Activated CD8-positive, alpha-beta memory T cell treated with anti-CD3 and anti-CD28 coated beads for 24 hours (primary cell): ENCODE measurements at places on chromosomes 3 and 15.

DNA sequence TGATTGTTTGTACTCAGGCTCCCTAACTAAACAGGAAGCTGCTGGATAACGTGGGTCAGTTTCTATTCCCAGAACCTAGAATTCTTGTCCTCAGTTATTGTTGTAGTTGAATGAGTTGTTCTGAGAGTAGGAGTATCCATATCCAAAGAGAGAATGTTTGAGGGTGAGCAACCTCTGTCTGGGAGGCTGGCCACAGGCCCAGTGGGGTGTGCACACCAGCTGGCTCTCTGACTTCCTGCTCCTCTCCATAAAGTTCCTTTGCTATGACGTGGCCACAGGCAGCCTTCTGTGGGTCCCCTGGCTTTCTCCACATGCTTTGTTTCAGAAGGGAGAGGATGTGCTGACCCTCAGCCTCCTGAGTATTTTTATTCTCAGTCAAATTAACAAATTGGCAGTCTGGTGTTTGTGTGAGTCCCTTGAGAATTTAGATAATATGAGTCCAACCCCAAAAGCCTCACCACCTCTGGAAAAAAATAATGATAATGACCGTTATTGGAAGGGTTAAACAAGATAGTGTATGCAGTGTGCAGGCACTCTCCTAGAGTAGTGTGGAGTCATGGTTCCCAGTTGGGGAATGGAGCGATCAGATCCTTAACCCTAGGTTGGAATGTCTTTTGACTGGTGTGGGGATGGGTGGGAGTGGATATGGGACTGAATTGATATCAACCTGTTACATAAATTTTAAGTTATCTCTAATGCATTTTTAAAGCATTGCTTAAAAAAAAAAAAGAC, 47.6 kb upstream of the MED12L start:
- DNase-seq = no peak

GRCh38 chr3:21654662-21655061, 96.3 kb downstream of the ZNF385D start:
- no peak for DNase-seq

DNA sequence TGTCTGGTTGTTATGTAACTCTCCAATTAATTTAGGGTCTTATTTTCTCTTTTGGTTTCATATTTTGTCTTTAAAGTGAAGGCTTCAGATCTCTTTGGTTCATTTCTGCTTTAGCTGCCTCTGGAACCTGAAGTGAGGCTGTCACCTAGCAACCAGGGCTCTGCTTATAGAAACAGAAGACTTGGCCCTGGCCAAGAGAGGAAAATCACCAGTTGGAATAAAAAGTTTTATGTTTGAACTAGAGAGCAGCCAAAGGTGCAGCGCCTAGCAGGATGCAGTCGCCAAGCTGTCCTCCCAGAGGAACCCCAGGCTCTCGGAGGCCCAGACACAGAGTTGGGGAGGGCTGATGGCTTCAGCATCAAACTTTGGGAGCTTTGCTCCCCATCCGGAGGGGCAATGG, 41.1 kb downstream of the LYZL4 start:
- no peak for DNase-seq

- DNase-seq = no peak
These were observed 1075.3 kb upstream of the ALCAM start for GRCh38 chr3:104291437-104291851.

GRCh38 chr15:89334510-89335297, at the start of gene POLG:
TSS of gene POLG (minus strand) at chr15:89334824. CDS start at chr15:89333754, 1,070 bp downstream.
- peak; percentile 100 for DNase-seq

GRCh38 chr15:43208052-43209002, 12.5 kb downstream of the EPB42 start:
- no peak for DNase-seq

GRCh38 chr15:42171122-42171521, 14.7 kb upstream of the PLA2G4F start:
- peak; percentile 38 for DNase-seq

- DNase-seq = no peak
These were observed 13.8 kb upstream of the CCR1 start for GRCh38 chr3:46221938-46222337.

DNA sequence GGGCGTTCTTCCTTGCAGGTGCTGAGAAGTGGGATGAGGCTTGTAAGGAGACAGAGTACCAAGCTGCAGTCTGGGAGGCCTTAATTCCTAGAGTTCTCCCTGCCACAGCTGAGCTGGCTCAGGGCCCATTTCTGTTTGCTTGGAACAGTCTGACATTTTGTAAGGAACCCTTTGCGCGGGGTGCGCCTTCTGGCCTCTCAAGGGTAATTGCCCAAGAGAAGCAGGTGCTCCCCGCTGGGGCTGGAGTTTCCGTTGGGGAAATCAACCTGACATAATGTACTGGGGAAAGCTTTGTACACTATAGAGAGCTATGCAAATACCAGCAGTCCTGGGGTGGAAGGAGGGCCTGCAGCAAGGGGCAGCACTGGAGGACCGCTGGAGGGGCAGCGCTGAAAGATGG, 83.6 kb downstream of the HMG20A start:
- no peak for DNase-seq

DNA sequence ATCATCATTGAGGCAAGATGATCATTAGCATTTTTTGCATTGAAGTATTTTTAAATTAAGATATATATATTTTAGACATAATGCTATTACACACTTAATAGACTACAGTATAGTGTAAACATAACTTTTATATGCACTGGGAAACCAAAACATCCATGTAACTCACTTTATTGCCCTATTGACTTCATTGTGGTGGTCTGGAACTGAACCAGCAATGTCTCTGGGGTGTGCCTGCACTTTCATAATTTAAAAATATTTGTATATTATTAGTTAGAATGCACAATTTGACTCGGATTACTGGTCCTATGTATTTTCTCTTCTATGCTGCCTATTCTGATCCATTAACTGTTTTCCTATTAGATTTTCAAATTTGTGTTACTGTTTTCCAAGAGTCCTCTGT, 109.1 kb upstream of the SPATA12 start:
- no peak for DNase-seq

DNA sequence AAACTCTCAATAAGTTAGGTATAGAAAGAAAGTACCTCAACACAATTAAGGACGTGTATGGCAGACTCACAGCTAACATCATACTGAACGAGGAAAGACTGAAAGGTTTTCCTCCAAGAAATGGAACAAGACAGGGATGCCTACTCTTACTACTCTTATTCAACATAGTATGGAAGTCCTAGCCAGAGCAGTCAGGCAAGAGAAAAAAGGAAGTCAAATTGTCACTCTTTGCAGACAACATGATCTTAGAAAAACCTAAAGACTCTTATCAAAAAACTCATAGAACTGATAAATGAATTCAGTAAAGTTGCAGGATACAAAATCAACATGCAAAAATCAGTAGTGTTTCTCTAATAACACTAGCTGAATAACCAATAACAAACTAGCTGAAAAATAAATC, 96.0 kb downstream of the C3orf70 start:
- no peak for DNase-seq

GRCh38 chr15:51494411-51495314, 127.9 kb downstream of the DMXL2 start:
- DNase-seq = no peak

DNA sequence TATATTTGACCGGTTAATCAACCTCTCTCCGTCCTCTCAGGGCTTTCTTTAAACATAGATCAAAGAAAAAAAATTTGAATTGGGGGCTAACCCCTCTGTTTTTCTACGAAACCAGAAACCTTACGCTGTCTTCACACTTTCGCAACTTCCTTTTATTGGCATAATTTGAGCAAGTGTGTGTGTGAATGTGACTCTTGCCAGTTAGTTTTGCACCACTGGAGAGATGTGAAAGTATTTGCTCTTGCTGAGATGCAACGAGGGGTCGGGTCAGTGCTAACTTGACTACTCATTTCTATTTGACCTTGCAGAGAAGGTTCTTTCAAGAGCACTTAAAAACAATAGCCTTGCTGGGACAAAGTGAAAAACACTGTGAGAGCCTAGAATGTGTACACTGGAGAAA, 81.2 kb downstream of the FAM43A start:
- no peak for DNase-seq

- DNase-seq = no peak
These were observed 103.0 kb downstream of the PGPEP1L start for GRCh38 chr15:98904544-98904943.

- no peak for DNase-seq
These were observed 305.4 kb upstream of the ROPN1 start for GRCh38 chr3:124297062-124297980.

GRCh38 chr15:66535056-66535455, 29.9 kb downstream of the ZWILCH start:
- no peak for DNase-seq

DNA sequence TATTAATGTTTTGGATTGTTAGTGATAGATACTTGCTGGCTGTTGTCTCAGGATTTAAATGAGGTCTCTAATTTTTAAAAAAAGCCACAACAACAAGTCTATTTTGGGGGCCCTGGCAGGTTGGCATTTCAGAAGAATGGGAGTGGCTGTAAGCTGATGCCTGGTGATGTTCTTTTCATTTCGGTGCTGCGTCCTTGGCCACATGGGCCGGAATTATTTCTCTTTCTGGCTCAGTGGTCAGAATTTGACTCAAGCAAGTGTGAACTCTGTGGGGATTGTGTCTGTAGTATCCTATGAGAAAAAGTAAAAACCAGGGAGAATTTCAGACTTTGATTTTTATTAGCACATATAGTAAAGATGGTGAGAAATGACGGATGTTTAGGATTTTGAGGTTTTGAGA, 203.0 kb downstream of the AKAP13 start:
- DNase-seq = no peak

GRCh38 chr3:54986294-54986693, 58.4 kb upstream of the LRTM1 start:
- no peak for DNase-seq

DNA sequence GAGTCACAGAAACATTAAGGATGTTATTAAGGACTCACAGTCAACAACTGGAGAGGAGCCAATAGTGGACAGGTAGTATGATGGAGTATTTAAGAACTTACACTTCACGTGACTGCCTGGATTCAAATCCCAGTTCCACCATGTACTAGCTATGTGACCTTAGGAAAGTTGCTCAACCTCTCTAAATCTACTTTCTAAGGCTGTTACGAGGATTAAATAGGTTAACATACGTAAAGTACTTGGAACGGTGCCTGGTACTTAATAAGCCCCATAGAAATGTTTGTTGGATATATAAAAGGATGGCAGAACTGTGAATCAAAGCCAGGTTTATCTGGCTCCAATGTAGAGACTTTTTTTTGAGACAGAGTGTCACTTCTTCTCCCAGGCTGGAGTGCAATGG, 24.4 kb downstream of the THRB start:
- no peak for DNase-seq

- DNase-seq = no peak
These were observed 268.3 kb downstream of the THRB start for GRCh38 chr3:24226397-24226796.

DNA sequence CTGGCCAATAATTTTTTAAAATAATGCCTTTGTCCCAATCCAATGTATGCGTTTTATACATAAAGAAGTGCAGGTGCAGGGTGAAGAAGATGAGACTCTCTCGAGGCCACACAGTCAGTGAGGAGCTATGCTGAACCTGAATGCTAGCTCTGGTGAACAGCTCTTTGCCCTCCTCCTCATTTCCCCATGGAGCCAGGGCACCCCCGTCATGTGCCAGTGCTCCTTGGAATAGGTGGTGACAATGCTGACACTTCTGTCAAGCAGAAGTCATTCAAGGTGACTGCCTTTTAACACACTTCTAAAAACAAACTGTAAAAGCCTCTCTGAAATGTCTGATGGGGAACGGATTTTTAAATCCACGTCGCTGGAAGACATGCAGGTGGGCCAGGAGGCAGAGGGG, 162.4 kb upstream of the WNT5A start:
- no peak for DNase-seq

GRCh38 chr15:68303134-68303533, 25.6 kb downstream of the FEM1B start:
- no peak for DNase-seq

GRCh38 chr15:34628577-34629152, 45.2 kb upstream of the GOLGA8B start:
- DNase-seq = no peak

DNA sequence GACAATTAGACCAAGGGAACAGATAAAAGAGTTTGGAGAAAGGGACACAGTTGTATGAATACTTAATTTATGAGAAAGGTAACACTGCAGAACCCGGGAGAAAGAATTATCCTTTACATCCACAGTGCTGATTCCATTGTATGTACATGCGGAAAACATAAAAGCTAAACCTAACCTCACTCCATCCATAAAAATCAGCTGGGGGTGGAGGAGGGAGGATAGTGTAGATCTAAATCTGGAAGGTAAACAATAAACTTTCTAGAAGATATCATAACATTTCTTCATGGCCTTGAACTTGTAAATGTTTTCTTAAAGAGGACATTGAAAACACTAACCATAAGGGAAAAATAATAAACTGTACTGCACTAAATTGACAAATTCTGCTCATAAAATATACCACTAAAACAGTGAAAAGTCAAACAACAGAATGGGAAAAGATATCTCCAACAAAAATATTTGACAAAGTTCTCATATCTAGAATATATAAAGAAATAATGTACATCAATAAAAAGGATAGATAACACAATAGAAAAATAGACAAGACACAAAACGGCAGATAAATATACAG, 220.5 kb downstream of the DPH6 start:
- no peak for DNase-seq
